MCF 10A (cell line): ENCODE measurements at places on chromosomes 6 and 20. TPM values are rescaled to one million over a fixed set of nuclear protein-coding genes. Genes with fewer than 3 reads are reported as not detected.

GRCh38 chr6:39339868-39340550 lies 17.5 kb upstream of the KCNK16 start:
- no peak overlapping the region for H3K4me3 ChIP-seq
- H3K4me1 ChIP-seq, result peaks cover 6% of the 10 kb centered on the region
- H3K27me3 ChIP-seq, result no peaks in the 10 kb centered on the region
- DNase-seq, result no peak

DNA sequence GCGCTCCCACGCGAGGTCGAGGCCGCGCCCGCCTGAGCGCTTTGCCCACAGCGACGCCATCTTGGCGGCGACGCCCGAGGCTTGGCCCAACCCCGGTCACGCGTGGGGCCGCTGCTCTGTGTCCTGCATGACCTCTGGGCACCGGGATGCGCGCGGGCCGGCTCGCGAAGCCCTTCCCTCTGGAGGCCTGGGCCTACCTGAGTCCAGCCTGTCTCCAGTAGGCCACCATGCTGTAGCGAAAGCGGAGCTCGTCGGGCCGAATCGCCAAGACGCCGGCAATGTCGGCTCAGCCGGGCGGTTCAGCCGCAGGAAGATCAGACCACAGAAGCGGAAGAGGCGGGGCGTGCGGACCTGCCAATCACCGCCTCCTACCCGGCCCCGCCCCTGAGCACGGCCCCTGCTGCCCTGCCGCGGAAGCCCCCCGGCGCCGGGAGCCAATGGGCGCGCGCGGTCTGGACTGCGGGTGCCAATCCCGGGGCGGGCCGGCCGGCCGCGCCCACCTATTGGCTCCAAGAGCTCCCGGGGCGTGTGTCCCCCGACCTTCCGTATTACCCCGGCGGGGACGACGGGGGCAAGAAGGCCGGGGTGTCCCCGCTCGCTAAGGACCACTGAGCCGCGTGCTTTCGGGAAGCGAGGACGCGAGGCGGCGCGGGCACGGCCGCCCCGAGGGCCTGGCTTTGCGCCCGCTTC lies at the start of gene ATP5F1E:
ATP5F1E (minus strand) TSS at position 313 of the 690 bp plus-strand sequence; CDS start at position 229, 84 bp downstream.
- peak; percentile 93 for DNase-seq
- no peaks in the 10 kb centered on the region for H3K27me3 ChIP-seq
- H3K4me3 ChIP-seq, result peak within 1 kb of the TSS; percentile 90
- H3K27ac ChIP-seq, result peak within 1 kb of the TSS; percentile 78
- peaks cover 33% of the 10 kb centered on the region for H3K4me1 ChIP-seq
- H3K36me3 ChIP-seq, result peaks cover 86% of the 10 kb centered on the region

GRCh38 chr6:16540804-16541752 lies 220.2 kb downstream of the ATXN1 start:
- no peak overlapping the region for H3K27ac ChIP-seq
- no peak overlapping the region for H3K4me3 ChIP-seq
- DNase-seq, result no peak
- no peaks in the 10 kb centered on the region for H3K4me1 ChIP-seq
- H3K27me3 ChIP-seq, result no peaks in the 10 kb centered on the region

- peak; percentile 77 for DNase-seq
- H3K36me3 ChIP-seq, result no peaks in the 10 kb centered on the region
- H3K4me3 ChIP-seq, result no peak overlapping the region
- no peak overlapping the region for H3K27ac ChIP-seq
- H3K27me3 ChIP-seq, result peaks cover 60% of the 10 kb centered on the region
Measured at GRCh38 chr20:48523191-48523995, 304.4 kb downstream of the PREX1 start.

DNA sequence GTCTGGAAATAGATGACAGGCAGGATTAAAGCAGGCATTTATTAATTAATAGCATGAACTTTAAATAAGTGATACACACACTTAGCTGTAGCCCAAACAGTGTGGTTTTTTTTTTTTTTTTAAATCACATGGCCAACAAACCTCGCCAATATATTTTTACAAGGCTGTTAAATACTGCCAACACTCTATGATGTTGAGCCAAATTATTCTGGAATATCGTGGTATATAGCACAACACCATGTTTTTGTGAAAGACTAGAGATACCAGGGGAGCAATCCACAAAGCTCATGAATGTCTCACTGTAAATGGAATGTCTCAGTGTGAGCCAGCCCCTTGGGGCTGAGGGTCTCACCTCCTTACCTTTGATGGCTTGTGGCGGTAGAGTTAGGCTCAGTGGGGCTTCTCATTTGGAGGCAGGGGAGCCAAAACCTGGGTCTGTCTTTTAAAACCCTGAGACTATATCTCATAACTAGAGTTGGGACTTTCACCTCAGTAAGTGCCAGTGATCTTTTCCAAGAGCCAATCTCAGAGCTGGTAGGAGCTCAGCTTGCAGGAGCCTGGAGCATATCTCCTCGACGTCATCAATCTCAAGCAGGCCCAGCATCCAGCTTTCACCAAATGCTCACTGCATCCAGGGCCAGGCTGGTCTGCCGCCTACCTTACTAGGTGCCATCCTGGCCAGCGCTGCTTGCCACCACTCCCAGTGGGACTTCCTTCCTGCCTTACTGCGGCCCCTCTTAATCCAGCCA lies 78.5 kb upstream of the FAM184A start:
- H3K27ac ChIP-seq, result no peak overlapping the region
- H3K36me3 ChIP-seq, result no peaks in the 10 kb centered on the region
- no peaks in the 10 kb centered on the region for H3K27me3 ChIP-seq
- no peaks in the 10 kb centered on the region for H3K4me1 ChIP-seq
- H3K4me3 ChIP-seq, result no peak overlapping the region
- no peak for DNase-seq

DNA sequence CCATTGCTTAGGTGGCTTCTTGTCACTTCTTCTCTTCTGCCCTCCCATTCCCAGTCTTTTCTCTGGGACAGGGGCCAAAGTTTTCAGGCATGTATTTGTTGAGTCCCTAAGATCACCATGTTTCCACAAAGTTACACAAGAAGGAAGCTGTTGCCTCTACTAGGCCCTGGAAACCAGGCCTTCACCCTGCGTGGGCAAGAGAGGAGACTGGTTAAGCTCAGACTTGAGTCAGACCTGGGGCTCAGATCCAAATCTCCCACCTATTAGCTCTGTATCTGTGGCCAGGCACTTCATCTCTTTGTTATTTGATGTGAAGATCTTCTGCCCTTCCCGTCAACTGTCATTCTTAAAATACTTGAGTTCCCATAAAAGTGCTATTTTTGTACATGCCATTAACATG lies 154.6 kb downstream of the SASH1 start:
- DNase-seq, result peak; percentile 38
- H3K4me1 ChIP-seq, result peaks cover 24% of the 10 kb centered on the region
- H3K36me3 ChIP-seq, result peaks cover 11% of the 10 kb centered on the region

DNA sequence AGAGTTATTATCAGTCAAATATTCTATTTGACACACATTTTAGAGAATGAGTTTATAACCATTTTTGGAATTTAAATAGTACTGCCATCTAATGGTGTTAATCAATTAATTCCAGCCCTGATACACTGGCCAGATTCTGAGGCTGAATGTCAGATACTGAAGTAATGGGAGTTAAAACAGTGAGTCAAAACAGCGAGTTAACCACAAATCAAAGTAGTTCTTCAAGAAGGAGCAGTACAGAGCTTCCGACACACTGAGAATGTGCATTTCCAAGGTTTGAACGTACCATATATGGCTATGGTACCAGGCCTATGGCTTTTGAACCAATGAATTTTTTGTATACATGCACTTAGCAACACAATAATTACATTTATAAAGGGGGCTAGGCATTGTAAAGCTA lies 11.3 kb upstream of the CEP43 start:
- peaks cover 4% of the 10 kb centered on the region for H3K36me3 ChIP-seq
- H3K27me3 ChIP-seq, result no peaks in the 10 kb centered on the region
- no peak for DNase-seq
- no peak overlapping the region for H3K4me3 ChIP-seq

- no peak overlapping the region for H3K27ac ChIP-seq
- DNase-seq, result no peak
- H3K27me3 ChIP-seq, result peaks cover 65% of the 10 kb centered on the region
- no peak overlapping the region for H3K4me3 ChIP-seq
- no peaks in the 10 kb centered on the region for H3K36me3 ChIP-seq
Measured at GRCh38 chr20:63371291-63371865, 10.2 kb upstream of the CHRNA4 start.

DNA sequence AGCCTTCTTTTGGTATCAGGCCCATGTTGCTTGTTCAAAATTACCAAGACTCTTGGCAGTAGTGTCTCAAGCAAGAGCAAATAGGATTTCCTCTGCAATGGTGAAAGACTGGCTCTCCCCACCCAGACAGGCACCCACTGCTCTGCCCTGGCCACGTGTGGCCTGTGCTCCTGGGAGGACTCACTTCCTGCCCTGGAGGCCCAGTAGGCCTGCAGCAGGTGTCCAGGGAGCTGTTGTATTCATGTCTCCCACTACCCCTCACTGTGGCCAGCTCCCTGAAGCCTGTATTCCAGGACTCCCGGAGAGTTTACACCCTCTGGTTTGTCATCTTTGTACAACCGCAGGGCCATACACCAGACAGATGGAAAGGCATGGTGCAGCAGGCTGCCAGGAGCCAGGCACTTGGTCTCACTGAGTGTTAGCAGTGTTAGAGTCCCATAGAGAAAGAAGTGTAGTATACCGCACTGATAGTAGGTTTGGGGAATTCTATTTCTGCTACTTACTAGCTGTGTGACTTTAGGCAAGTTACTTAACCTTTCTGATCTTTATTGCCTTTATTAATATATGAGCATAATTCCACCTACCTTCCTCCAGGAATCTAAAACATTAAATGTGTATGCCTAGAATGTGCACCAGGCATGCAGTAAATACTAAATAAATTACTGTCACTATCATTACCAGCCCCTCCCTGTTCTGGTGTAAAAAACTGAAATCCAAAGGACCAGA lies 159.7 kb downstream of the TMEM242 start:
- no peak for DNase-seq
- no peak overlapping the region for H3K27ac ChIP-seq
- no peaks in the 10 kb centered on the region for H3K27me3 ChIP-seq
- no peaks in the 10 kb centered on the region for H3K4me1 ChIP-seq
- H3K36me3 ChIP-seq, result peaks cover 32% of the 10 kb centered on the region

DNA sequence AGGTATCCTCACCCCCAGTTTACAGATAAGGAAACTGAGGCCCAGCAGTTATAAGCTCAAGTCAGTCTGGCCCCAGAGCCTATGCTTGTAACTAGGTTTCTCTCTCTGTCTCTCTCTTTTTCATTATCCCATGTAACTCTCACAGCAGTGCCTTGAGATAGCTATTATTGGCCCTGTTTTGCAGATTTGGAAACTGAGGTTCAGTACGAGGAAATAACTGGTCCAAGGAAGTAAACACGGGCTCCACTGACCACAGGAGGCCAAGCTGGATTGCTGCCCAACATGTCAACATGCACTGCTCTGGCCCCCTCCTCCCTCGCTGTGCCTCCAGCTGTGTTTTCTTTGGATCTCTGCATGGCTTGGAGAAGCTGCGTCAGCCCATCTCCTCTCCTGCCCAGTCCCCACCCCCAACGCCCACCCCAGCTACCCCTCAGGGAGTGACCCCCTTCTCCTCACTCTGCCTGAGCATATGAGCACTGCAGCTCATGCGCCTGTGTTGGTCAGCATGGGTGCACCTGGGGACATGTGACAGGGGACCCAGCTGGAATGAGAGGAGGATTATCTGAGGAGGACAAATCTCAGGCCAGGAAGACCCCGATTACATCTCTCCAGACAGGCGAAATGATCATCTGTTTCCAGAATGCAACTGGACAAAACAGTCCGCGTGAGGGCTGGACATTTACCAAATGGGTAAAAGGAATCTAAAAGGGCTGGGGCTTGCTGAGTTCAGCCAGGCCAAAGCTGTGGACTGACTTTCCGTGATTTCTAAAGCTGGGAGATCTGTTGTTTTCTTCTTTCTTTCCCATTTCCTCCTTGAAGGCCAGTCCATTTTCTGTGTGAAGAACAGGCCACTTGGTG lies 7.8 kb upstream of the PLTP start:
- H3K27me3 ChIP-seq, result peaks cover 36% of the 10 kb centered on the region
- H3K4me3 ChIP-seq, result no peak overlapping the region
- no peak for DNase-seq
- no peaks in the 10 kb centered on the region for H3K36me3 ChIP-seq

- H3K36me3 ChIP-seq, result no peaks in the 10 kb centered on the region
- no peak overlapping the region for H3K4me3 ChIP-seq
- H3K4me1 ChIP-seq, result no peaks in the 10 kb centered on the region
- no peaks in the 10 kb centered on the region for H3K27me3 ChIP-seq
- no peak for DNase-seq
Measured at GRCh38 chr6:136112262-136112661, 137.8 kb downstream of the MTFR2 start.

- no peak overlapping the region for H3K4me3 ChIP-seq
- no peaks in the 10 kb centered on the region for H3K27me3 ChIP-seq
- H3K36me3 ChIP-seq, result peaks cover 24% of the 10 kb centered on the region
- H3K4me1 ChIP-seq, result peaks cover 8% of the 10 kb centered on the region
- H3K27ac ChIP-seq, result no peak overlapping the region
Measured at GRCh38 chr20:3885715-3886114, 3.5 kb upstream of the PANK2 start.

The SPDEF gene
- not detected in 2 replicates for total RNA-seq

The TSHZ2 gene
- 1.6 and 2.3 TPM in 2 replicates for total RNA-seq
